ENCODE measurements at places on chromosomes 1 and 21.

DNA sequence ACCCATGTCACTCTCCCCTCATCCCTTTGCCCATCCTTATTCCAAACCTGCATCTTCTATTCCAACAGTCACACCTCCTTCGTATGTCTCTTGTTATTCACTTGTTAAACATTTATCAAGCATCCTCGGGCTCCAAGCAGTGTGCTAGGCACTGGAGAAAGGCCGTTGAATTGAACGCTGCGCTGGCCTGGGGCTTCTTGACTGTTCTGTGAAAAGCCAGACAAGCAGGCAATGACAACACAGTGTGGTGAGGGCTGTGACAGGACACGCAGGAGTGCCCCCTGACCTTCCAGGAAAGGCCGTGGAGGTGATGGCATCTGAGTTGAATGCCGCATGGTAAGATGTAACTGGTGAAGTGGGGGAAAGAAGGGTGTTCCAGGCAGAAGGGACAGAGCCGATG is 19.2 kb downstream of the ETV3 start:
- DNase-seq = no peak

- DNase-seq = no peak
These were observed 20.0 kb downstream of the ADAMTS5 start for GRCh38 chr21:26946744-26947446.

DNA sequence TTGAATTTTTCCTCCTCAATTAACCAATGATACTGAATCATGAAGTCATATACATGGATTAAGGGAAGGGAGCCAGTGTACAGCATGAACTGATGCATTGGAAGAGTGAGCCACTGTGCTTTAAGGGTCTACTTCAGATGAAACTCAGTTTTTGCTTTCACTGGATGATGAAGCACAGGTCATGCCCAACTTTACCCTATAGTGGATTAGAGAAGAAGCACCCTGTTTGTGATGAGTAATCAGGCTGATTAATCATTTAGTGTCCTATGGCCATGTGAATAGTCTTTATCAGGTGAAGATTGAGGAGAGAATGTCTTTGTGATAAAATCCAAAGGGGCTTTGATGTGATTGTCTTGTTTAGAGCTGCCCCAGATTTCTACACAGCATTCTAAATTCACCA is 24.7 kb upstream of the LAMC1 start:
- DNase-seq = no peak

DNA sequence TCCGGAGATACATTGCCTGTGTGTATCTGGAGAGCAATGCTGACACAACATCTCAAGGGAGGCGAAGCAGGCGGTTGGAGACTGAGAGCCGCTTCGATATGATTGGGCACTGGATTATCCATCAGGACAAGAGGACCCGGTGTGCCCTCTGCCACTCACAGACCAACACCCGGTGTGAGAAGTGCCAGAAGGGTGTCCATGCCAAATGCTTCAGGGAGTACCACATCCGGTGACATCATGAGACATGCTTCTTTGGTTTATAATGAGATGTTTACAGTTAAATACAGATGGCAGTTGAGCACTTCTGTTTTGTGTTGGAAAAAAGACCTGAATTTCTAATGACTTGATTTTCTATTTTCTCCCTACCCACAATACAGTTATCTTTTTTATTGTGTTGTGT is 12.1 kb downstream of the PGBD2 start:
- no peak for DNase-seq

Measured in T-helper 9 cell (primary cell).